Left cardiac atrium (tissue), 4 donors: ENCODE measurements at places on chromosomes 4 and X. TPM values are rescaled to one million over a fixed set of nuclear protein-coding genes. Genes with fewer than 3 reads are reported as not detected.

DNA sequence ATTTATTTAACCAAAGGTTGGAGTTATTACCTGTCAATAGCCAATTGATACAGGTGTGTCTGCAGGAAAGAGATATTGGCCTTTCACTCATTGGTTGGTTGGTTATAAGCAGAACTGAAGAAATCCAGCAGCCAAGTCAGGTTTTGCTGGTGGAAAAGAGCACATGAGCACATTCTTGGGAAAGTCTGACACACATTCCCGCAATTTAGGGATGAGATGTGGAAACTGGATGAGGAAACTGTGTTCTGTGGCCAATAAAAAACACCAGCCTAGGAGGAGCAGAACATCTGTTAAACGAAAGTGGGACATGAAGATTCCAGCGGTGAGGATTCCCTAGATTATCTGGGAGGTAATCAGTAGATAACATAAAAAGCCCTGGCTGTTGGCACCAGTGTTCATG lies 567.4 kb upstream of the CPEB2 start:
- no peak for DNase-seq

GRCh38 chr4:37693450-37694190 lies 7.4 kb upstream of the RELL1 start:
- no peak for DNase-seq

GRCh38 chr4:15436513-15436912 lies 8.7 kb downstream of the C1QTNF7 start:
- no peak for DNase-seq

The MAGEC2 gene
- not detected for total RNA-seq

DNA sequence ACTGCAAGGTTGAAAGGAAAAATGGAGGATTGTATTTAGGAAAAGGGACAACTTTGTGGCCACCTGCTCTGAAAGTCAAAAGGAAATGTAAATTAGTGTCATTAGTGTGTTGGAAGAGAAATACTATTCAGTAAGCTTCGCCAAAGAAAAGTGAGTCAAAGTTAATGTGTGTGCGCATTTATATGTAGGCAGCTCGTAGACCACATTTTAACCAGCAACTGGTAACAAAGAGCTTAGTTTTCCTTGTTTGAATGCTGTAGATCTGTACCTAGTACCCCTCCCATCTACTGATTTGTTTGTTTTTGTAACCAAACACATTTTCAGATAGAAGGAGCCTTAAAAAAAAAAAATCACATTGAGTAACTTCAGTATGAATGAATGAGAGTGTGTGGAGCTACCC lies 69.3 kb downstream of the GPAT3 start:
- no peak for DNase-seq

DNA sequence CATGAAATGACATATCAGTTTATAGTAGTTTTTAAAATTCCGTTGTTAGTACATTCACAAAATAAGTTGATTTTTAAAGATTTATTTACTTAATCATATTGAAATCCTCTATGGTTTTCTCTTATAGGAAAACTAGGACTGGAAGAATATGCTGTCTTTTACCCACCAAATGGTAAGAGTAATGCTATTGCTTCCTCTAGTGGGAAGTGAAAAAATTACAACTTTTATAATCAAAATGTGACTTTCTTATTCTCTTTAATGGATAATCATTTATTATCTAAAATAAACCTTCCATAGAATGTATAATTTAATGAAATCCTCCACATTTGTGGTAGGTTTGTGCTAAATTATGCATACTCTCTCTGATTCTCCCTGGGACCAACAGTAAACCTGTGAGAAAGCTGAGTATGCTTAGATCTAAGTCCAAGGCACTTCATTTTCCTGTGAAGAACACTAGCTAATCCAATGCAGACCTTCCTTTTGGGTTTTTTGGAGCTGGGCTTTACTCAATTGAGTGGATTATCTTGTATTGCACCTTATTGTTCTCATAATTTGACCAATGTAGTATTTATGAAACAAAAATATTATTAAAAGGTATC lies 136.2 kb downstream of the TBC1D19 start:
- no peak for DNase-seq

DNA sequence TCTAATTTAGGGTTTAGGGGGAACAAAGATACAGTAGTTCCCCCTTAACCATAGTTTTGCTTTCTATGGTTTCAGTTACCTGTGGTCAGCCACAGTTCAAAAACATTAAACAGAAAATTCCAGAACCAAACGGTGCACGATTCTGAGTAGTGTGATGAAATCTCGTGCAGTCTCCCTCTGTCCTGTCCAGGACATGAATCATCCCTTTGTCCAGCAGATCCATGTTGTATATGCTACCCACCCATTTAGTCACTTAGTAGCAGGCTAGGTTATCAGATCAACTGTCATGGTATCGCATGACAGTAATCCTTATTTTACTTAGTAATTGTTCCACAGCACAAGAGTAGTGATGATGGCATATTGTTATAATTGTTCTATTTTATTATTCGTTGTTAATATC lies 556.1 kb downstream of the IL1RAPL1 start:
- DNase-seq: no peak

- peak; percentile 46 for DNase-seq
Observed at GRCh38 chr4:147831551-147832171, 99.8 kb downstream of the ARHGAP10 start.

The PITX2 gene
- 22.4 TPM for total RNA-seq

The TMEM156 gene
- total RNA-seq: not detected

DNA sequence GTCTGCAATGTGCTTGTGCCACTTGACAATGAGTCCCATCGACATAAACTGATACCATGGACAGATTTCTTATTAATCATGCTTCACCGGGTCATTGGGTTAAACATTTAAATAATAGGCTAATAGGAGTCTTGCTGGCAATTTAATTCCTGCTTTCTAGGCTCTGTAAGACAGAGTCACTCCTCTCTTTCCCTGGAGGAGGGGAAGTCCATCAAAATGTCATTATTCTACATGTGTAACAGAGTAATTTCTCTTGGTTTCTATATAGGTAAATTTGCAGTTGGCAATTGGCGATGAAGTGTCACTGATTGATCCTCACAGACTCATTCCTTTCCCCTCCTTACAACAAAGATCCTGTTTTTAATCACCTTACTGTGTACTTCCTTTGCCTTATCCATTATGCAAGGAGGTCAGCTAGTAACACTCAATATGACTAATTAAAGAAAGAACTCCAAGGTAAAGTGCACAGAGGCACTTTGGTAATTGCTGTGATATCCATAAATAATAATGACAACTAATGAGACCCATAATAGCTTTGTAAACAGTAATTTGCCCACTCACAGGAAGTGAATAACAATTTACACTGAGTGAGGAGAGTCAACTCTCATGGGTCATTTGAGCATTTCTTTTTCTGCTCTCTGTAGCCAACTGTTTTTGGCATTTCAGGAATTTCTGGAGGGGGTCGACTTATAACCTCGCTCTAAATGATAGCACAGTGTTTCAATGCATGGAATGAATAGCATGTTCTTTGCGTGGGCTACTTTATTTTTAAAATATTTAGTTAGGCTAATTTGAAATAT lies 184.0 kb downstream of the UGT8 start:
- no peak for DNase-seq

DNA sequence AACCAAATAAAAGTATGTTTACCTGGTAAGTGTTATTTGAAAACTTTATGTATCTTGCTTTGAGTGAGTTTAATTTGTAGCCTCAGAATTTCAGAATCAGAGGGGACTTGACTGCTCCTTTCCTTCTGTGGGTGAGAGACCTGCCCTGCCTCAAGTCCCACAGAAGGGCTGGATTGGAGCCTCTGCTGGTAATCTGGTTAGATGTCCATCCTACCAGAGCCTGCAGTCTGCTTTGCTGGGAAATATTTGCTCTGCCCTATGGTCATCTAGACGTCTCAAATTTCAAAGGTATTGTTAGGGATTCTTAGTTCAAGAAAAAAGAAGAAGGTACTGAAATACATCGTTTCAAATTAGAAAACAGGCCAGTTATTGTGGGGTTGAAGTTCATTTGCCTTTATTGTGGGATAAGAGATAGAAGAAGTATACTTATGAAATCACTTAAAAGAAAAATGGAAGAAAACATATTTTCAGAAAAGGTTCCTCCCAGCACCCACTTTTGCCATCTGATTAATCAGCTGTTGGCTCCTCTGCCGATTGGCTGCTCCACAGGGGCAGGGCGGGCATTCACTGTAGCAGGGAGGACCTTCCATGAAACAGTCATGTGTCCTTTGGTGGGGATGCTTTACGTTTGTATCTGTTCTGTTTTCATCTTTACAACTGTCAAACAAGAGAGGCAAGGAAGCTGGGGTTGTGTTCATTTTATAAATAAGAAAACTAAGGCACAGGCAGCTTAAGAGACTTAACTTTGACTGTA lies 73.3 kb upstream of the TLR2 start:
- no peak for DNase-seq

The SASH3 gene
- 5.8 TPM for total RNA-seq

- DNase-seq: no peak
Observed at GRCh38 chr4:79064806-79065205, 125.6 kb upstream of the PAQR3 start.

GRCh38 chrX:108072746-108073145 lies 18.6 kb downstream of the PSMD10 start:
- no peak for DNase-seq

DNA sequence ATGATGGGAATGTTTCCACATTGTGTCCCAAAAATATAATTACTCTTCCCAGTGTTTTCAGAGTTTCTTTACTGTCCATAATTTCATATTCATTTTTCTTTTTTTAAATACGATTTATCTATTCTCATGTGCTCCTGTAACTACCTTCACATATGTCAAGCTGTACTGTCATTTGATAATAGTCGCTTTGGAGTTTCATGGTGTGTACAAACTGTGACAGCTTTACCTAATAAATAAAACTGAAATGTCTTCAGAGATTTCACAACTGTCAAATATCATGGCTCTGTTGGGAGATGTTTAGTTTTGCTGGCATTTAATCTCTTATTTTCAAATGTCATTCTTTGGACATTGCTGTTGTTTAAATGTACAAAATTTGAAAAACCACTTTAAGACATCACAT lies 450.2 kb downstream of the TLL1 start:
- DNase-seq: no peak

- DNase-seq: no peak
Observed at GRCh38 chr4:160716551-160716950, 1447.2 kb downstream of the FSTL5 start.

GRCh38 chrX:370244-370962 lies 16.3 kb downstream of the PPP2R3B start:
- DNase-seq: no peak

GRCh38 chrX:19772822-19773628 lies 114.4 kb downstream of the SH3KBP1 start:
- no peak for DNase-seq

DNA sequence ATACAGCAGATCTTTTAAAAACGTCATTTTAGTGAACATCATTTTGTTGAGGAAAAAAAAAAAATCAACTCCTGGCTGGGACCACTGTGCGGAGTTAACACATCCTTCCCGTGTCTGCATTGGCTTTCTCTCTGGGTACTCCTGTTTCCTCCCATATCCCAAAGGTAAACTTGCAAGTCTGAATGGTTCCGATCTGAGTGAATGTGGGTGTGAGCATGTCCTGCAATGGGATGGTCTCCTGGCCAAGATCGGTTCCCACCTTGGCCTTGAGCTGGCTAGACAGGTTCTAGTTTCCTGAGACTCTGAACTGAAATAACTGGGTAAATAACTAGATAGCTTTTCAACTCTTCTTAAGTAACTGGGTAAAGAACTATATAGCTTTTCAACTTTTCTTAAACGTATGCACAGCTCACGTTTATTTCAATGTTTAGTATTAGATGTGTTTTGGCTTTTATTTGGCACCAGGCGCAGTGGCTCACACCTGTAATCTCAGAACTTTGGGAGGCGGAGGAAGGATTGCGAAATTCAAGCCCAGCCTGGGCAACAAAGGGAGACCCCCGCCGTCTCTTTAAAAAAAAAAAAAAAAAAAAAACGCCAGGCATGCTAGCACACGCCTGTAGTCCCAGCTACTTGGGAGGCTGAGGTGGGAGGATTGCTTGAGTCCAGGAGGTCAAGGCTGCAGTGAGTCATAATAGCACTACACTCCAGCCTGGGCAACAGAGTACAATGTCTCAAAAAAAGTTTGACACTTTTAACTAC lies 14.0 kb downstream of the RBMX start:
- DNase-seq: no peak

DNA sequence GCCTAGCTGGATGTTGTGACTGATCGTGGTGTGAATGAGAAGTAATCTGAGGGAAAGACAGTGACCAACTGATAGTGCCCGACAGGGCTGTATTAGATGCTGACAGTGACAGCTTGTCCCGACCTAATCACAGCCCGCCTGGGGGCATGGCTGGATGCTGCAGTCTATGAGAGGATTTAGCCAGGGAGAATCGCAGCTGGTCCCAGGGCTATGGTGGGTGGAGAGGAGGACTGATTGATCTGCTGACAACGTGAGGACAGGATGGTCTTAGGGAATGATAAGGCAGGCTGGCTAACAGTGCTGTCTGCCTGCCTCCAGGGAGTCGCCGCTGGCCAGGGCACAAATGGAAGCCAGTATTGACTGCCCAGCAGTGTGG lies 621 bp upstream of the SUV39H1 start:
- DNase-seq: no peak

The FGF2 gene
- total RNA-seq: 7.5 TPM

GRCh38 chr4:95363966-95364365 lies 184.8 kb downstream of the UNC5C start:
- DNase-seq: no peak

DNA sequence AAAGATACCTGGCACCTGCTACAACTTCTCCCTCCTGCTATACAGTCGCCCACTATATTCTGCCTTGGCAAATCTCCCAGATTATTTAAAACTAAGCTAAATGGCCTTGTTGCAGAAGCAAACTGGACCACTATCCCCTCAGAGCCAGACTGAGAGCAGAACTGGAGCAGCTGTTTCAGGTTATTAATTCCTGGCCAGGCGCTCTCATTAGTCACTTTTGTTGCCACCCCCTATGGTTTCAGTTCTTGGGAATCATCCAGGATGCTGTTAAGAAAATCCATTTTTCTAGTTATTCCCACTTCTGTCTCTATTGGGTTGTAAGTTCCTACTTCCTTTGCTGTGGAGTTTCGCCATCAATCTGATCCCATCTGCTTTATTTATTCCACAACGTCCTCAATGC lies 30.1 kb downstream of the ADGRA3 start:
- DNase-seq: no peak

DNA sequence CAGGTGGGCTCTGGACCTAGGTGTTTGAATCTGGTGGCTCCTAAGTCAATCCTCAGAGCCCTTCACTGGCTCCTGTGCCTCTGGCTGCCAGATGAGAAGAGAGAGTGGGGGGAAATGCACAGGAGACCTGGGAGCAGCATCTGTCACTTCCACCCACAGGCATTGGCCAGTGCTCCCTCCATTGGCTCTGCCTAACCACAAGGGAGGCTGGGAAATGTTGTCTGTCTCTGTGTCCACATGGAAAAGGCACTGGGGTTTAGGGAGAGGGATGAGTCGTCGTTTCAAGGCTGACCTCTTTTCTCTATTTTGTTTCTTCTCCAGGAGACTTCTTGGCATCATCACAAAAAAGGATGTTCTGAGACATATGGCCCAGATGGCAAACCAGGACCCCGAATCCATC lies 76.4 kb downstream of the CLCN4 start:
- no peak for DNase-seq

DNA sequence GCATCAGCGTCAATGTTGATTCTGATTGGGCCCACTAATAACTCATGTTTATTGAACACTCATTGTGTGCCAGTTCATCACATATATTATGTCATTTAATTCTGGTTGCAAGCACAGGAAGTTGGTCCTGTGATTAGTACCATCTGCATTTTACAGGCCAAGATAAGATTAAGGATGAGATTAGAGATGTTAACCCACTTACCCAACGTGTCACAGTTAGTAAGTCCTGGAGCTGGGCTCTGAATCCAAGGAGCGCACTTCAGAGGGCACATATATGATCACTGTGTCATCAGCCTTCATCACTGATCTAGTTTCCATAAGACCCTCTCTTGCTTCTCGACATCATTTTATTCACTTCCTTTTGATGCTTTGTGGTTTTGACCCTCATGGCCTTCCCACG lies 205.3 kb upstream of the ANXA3 start:
- DNase-seq: no peak
